ENCODE measurements at places on chromosomes 16 and 17.
A peak's percentile ranks its signal among the peaks of the same experiment; 100 is the strongest.

GRCh38 chr17:74744714-74745547, 3.5 kb upstream of the NHERF1 start:
- peak; percentile 87 for DNase-seq

GRCh38 chr16:1153480-1154160, 714 bp downstream of the CACNA1H start:
- DNase-seq = no peak

GRCh38 chr17:76398523-76399174, 14.2 kb downstream of the SPHK1 start:
- no peak for DNase-seq

DNA sequence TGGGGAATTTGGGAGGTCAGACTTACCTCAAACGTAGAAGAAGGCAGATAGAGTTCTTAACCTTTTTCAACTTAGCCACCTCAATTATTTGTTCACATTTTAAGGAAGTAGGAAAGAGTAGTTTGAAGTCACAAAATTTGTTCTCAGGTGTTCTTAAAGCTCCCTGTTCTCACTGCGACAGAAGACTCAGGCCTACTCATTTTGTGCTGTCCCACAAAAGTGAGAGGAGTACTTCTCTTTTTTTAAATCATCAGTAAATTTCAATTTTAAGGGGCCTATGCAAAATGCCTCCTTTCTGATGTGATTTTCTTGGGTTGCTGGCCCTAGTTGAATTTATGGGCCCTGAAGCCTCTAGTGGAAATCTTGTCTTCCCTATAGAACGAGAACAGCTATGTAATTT, 133.4 kb downstream of the MAP2K6 start:
- no peak for DNase-seq

DNA sequence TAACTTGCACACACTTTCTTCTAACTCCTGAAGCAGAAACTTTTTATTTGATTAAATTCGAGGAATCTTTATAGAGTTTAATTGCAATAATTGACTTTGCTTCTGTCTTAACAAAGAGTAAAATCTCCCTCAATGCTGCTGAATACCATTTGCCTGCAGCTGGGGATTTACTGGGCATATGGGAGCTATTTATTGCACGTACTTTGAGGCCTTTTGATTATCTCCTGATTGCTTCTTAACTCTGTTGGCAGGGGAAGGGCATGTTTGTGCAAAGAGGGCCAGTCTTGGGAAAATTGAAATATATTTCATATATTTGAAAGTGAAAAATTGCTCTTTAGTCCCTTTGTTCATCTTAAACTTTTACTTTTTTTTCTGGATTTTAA, 156.8 kb upstream of the CHMP6 start:
- DNase-seq = no peak

DNA sequence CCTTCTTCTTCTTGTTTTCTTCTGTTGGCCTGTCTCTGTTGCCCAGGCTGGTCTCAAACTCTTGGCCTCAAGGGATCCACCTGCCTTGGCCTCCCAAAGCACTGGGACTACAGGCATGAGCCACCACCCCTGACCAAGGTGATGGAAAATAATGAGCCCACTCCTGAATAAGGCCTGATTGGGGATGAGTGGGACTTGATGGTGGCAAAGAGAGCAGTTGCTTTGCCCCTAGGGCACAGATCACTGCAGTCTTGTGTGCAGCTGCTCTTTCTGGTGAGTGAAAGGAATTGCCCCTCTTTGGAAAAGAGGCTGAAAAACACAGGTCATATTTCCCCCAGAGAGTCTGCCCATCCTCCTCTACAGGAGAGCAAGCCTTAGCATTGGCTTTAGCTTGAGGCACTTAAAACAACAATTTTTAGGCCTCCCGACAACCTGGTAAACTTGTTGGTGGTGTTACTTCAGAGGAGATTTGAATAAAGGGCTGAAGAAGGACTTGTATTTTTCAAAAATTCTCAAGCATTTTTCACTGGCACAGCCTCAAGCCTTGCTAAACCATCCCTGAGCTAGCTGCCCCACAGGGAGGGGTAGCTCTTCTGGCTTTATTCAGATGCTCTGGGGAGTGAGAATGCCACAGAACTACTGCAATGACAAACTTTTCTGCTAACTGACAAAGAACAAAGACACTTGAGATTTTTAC, 6.1 kb upstream of the PDP2 start:
- DNase-seq = peak; percentile 2

DNA sequence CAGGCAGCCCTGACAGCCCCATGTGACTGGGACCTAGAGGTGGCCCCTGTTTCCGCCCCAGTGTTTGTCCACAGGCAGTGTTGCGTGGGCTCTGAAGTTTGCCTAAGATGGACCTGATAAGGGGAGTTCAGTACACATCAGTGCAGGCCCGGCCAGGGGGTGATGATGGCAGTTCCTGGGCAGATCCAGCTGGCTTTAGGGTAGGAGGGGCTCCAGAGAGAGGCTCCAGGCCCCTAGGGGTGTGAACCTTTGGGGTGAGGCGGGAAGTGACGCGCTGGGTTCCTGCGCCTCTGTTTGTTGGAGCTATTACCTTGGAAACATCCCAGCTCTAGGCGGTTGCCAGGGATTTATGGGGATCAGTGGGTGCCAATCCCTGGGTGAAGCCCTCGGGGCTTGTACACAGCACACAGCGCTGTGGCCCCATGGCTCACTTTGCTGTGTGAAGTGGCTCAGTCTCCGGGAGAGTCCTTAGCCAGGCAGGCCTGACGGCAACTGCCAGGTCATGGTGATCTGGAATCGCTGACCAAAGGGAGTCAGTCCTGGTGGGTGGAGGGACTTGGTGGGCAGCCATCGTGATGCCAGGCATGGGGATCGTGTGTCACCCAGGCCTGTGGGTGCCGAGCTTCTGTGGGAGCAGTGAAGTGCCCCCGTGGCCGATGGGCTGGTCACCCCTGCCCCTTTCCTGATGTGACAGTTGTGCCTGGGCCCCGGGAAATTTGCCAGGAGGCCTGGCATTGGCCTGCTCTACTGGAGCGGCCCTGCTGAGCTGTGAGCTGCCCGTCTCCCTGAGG, 146.1 kb downstream of the SEC14L1 start:
- no peak for DNase-seq

- DNase-seq = no peak
Measured at GRCh38 chr16:80751167-80751566, 53.2 kb downstream of the CDYL2 start.

- no peak for DNase-seq
Measured at GRCh38 chr17:27644586-27644985, 13.6 kb downstream of the LGALS9 start.

DNA sequence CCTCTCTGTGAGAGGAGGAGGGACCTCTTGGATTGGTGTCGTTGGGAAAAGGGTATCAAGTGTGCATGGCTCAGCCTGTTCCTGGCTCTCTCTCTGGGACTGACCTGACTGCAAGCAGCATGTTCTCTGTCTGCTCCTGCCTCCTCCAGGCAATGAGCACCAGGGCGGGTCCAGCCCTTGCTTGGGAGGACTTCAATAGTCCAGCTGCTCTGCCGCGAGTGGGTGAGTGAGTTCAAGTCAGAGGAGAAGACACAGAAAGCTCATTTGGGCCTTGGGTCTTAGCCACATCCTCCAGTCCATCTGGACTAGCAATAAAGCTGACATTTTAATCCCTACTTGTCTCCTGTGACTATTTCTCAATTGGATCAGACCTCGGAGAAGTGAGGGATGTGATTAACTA, 25.2 kb upstream of the TNS4 start:
- DNase-seq = no peak

- no peak for DNase-seq
Measured at GRCh38 chr16:87412371-87412995, 20.3 kb downstream of the MAP1LC3B start.

DNA sequence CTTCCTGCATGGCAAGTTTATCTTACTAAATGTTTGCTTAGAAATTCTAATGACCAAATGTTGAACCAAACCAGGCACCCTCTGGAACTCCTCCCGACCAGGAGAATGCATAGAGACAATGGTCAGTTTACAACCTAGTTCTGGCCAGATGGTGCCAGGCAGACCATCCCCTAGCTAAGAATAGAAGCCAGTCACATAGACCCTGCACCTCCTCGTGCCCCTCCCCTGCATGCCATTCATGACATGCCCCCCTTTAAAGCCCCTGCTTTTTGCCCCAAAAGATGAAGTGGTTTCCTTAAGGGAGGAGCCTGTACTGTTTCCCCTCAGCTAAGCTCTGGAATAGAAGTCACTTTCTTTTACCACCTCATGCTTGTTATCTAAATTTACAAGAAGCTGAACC, 6.6 kb upstream of the CPHXL start:
- no peak for DNase-seq

GRCh38 chr17:74104921-74105320, 98.6 kb upstream of the RPL38 start:
- DNase-seq = no peak

DNA sequence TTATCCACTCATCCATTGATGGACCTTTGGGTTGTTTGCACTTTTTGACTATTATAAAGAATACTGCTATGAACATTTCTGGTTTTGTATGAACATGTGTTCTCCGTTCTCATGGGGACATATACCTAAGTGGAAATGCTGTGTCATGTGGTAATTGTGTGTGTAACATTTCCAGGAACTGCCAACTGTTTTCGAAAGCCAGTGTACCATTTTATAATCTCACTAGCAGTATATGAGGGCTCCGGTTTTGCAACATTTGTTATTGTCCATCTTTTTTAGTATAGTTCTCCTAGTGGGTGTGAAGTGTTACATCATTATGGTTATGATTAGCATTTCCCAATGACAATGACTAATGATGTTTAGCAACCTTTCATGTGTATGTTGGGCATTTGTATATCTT, 5.1 kb upstream of the TRIM25 start:
- no peak for DNase-seq

DNA sequence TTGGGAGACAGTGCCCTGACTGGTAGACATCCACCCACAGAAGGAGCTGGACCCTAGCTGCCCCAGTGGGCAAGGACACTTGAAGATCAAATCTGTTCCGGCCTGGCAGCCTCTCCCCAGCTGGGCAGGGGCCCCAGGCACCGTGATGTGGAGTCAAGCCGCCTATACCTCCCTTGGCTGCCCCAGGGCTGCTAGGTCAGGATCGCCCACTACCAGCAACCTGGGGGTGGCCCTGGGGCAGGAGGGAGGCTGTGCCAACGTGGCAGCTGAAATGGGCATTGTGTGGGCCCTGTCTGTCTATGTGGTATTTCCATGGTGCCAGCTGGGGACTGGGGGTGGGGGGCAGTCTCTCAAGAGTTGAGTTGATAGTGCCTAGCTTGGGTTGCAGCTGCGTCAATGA, 941 bp downstream of the PDK2 start:
- no peak for DNase-seq

DNA sequence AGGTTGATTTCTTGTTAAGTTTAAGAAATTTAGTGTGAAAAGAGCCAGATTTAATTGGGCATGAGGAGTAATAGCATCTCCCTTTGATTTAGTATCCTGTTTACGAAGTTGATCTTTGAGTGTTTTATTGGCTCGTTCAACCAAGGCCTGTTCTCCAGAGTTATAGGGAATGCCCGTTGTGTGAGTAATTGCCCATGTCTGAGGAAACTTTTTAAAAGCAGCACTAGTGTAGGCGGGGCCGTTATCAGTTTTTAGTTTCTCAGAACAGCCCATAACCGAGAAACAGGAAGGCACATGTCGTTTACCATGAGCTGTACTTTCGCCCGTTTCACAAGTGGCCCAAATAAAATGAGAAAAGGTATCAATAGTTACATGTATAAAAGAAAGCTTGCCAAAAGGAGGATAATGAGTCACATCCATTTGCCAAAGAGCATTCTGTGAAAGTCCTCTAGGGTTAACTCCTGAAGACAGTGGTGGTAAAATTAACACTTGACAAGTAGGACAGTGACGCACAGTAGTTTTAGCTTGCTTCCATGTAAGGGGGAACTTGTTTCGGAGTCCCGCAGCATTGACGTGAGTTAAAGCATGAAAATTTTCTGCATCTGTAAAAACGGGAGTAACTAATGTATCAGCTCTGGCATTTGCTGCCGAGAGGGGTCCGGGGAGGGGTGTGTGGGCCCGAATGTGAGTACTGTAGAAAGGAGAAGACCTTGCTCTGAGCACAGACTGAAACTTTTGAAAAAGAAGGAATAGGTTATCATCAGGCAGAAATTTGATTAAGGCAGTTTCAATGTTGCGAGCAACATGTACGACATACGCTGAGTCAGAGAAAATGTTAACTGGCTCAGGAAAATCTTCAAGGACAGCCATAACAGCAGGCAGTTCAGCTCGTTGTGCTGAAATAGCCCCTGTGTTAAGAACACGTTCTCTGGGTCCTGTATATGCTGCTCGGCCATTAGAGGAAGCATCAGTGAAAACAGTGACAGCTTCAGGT, 18.5 kb upstream of the KCTD5 start:
- DNase-seq = peak; percentile 48

- no peak for DNase-seq
Measured at GRCh38 chr17:69878661-69879060, 196.4 kb upstream of the KCNJ16 start.

- DNase-seq = no peak
Measured at GRCh38 chr16:35746281-35746962, 2287.0 kb downstream of the TP53TG3F start.

DNA sequence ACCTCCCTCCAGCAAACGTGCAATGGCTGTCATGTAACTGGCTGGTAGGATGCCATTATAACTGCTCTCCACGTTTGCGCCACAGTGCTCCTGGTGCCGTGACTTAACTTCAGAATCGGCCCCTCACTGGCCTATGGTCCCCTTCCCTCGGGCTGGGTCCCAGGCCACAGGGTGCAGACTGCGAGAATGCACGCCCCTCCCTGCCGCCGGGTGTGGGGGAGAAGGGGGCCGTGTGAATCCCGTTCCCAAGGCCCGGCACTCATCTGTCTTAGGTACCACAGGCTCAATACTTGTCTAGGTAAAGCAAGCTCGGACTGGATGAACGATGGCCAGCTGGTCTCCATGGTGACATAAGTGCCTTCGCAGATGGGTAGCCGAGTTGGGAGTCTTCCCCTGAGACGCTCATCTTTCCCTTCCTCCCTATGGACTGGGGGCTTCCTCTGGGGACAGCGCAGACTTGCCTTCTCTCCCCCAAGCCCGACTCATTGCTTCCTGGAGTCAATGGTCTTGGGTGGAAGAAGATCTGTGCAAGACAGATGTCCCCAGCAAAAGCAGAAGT, 37.8 kb downstream of the TIMM22 start:
- no peak for DNase-seq

GRCh38 chr17:50055426-50056216, at the start of gene ITGA3:
Gene ITGA3, plus strand, starts transcription at chr17:50056110. Its CDS starts 330 bp downstream, at chr17:50056440.
- peak; percentile 69 for DNase-seq

DNA sequence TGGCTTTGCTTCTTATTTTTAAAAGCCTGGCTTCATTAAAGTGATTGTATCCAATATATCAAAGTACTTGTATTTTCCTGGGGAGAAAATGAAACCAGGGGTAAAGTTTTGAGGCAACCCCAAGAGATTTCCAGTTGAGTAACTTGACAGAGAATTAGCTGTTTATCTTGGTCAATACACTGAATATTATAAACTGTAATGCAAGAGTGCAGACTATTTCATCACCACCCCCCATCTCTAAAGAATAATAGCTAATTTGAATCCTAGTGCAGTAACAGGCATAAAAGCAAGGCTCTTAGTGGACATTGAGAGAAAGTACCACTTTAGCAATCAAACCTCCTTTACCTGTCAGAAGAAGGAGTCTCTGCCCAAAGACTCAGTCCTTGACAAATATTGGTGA, 27.0 kb downstream of the IRX6 start:
- DNase-seq = no peak

GRCh38 chr16:55735120-55735781, 79.5 kb downstream of the SLC6A2 start:
- no peak for DNase-seq

Measured in CD4-positive, alpha-beta T cell treated with Interleukin-1 beta for 1 hour (primary cell).